Activated CD4-positive, CD25-positive, alpha-beta regulatory T cell (primary cell): ENCODE measurements at places on chromosomes 3 and 15.

DNA sequence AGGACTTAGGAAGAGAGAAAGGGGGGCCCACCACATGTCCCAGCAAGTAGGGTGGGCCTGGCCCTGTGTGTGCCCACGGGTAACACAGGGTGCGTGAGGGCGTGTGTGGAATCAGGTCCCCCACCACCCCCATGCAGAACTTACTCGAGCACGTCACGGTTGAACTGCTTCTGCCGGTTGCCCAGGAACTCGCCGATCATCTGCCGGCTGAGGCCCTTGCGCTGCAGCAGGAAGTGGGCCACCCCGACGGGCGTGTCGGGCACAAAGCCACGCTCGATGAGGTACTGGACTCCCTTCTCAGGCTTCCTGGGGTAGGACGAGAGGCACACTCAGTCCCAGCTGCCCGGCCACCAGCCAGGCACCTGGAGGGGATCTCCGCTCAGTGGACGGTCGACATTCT is 83.1 kb upstream of the RPL32 start:
- no peak for DNase-seq

- no peak for DNase-seq
Measured at GRCh38 chr3:175258763-175259162, 399.6 kb downstream of the NAALADL2 start.

- no peak for DNase-seq
Measured at GRCh38 chr15:73983211-73983727, 8.8 kb downstream of the STOML1 start.

DNA sequence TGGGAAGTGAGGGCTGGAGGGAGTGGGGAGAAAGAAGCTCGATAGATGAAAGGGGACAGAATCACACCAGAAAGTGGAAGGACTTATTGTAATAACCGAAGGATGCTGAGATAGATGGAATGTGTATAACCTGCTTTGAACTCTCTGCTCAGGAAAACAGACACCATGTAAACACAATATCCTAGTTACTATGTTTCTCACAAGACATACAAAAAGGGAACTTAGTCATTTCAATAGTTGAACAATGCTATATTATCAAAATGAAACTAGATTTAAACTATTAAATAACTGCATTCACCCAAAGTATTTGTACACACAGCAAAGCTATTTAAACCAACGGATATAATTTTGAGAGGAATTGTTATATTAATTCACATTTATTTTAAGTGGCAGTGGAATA is 108.3 kb upstream of the GADL1 start:
- no peak for DNase-seq

DNA sequence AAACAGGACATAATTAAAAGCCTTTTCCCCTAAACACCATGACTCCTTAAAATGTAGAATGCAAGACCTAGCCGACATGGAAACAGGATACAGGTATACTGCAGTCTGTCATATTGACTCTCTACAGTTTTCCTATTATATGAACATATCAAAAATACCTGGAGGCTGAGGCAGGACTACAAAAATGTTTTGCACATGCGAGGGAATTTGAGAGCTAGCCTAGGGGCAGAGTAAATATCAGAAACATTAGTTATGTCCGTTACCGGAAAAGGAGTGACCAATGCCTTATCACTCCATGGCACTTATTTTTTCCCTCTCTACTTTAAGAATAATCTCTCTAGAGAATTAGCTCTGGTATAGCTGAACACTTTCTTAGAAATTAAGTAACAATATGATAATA is 732.3 kb downstream of the TUSC7 start:
- no peak for DNase-seq

DNA sequence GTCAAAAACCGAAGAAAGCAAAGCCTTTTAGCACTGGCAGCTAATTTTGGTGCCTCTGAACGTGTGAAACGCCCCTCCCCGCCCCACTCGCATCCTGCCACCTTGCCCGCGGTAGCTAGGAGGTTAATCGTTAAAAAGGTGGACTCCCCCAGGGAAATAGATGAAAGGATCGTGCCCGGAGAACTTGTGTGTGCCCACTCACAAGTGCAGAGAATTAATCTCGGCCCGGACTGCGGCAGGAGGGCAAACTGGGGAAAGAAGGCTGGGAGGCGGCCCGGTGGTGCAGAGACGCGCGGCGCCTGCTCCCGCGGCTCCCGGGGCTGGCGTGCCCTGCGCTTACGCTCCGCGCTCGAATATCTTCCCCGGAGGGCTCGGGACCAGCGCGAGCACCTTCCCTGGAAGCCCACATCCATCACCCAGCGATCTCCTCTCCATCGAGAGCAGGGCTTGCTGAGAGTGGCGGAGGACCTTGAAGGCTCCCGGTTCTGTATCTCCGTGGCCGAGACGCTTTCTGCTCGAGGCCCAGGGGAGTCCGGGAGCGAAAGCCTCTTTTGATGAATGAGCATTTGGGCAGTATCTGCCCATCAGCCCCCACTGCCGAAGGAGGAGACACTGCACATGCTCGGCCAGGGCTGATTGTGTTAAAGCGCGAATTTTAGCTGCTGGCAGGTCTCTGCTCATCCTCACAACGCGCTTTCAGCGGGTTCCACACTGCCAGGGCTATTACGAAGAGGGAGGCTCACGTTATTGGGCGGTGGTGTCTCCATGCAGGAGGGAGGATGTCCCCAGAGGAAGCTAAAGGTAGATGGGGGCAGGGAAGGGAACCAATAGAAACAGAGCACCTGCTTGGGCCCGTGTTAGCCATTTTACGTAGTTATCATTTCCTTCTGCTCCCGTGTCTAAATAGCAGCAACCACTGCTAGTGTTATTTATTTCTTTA is 1.3 kb upstream of the SPTSSB start:
- no peak for DNase-seq

DNA sequence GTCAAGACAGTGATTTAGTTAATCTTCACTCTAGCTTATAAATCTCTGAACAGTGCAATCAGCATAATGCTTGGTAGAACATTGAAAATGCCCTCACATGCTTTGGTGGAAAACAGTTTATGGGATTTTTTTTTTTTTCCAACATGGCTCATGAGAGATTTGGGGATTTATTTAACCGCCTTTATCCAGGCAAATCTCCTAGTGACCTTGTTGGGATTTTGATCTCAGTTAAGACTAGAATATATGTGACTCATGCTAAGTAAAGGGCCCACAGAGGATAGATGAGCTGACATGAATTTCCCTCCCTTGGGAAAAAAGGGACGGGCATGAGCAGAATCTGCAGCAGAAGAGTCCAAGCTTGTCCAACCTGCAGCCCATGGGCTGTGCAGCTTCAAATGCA is 18.7 kb downstream of the LRTM1 start:
- DNase-seq = no peak

DNA sequence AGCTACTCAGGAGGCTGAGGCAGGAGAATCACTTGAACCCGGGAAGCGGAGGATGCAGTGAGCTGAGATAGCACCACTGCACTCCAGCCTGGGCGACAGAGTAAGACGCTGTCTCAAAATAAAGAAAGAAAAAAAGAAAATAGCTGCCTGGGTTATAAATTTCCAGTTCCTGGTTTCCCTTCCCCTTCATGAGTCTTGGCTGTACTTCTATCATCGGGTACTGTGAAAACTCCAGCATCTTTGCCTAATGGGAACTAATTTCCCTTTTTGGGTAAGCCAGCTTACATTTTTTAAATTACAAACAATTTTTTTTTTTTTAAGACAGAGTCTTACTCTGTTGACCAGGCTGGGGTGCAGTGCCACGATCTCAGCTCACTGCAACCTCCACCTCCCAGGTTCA is 15.0 kb downstream of the DENND4A start:
- DNase-seq = no peak

DNA sequence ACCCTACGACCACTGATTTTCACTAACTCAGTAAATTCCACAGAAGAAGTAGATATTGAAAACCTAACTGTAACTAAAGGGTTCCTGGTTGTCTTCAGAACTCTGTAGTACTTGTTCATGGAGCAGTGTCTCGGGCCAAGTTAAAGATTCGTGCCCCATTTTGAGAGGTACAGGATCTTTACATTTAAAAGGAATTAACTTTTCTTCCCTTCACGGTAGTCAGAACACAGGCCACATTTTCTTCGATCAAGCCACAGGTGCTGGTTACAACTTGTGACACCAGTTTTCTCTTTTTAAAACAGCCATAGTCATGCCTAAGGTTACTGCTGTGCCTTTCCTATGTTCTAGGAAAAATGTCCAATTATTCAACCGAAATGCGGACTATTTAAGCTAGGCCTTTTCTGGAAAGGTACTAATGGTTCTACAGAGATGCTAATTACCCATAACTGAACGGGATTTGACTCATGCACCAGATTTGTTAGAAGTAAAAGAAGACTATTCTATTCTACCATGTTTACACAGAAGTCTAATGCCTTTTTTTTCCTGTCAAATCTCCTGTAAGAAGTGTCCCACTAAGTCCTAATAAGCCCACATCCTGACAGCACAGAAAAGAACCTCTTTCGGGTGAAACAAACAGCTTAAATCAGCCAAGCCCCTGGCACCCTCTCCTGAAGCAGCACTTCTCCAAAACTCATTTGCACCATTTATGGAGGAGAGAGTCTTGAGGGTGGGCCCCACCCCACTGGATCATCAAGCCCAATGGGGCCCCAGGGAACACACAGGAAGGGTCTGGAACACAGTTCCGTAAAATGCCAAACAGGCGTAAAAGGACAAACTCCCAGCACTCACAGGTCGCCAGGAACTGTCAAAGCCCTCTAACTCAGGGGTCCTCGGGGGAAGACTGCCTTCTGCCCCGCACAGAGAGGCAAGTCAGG is 1.9 kb downstream of the LRIG1 start:
- no peak for DNase-seq

- DNase-seq = no peak
Measured at GRCh38 chr15:42120285-42120684, 25.9 kb upstream of the PLA2G4D start.

GRCh38 chr15:69120732-69121131 is 39.7 kb upstream of the GLCE start:
- no peak for DNase-seq

GRCh38 chr3:147099076-147099475 is 307.3 kb downstream of the ZIC4 start:
- DNase-seq = no peak

DNA sequence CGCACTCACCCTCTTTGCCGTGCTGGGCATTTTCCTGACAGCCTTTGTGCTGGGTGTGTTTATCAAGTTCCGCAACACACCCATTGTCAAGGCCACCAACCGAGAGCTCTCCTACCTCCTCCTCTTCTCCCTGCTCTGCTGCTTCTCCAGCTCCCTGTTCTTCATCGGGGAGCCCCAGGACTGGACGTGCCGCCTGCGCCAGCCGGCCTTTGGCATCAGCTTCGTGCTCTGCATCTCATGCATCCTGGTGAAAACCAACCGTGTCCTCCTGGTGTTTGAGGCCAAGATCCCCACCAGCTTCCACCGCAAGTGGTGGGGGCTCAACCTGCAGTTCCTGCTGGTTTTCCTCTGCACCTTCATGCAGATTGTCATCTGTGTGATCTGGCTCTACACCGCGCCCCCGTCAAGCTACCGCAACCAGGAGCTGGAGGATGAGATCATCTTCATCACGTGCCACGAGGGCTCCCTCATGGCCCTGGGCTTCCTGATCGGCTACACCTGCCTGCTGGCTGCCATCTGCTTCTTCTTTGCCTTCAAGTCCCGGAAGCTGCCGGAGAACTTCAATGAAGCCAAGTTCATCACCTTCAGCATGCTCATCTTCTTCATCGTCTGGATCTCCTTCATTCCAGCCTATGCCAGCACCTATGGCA is 41.1 kb upstream of the CSTA start:
- no peak for DNase-seq

- DNase-seq = no peak
Measured at GRCh38 chr15:30953731-30954378, 37.6 kb downstream of the MTMR10 start.

DNA sequence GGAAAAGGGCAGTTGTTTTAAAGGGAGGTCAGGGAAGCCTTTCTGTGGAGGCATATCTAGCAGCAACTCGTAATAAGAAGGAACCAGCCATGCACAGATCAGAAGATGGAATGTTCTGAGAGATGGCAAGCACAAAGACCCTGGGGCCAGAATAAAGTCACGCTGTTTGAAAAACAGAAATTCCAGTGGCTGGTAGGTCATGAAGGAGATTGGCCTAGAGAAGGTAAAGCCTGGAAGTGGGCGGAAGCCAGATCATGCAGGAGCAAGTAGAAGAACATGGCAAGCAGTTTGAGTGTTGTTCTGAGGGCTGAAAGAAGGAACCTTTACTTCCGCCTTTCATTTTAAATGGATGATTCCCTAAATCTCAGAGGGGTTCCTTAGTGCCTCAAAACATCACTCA is 208.1 kb upstream of the PPP2R3A start:
- DNase-seq = no peak

GRCh38 chr3:101677436-101678286 is 729 bp upstream of the ZBTB11 start:
- DNase-seq = no peak

GRCh38 chr3:82957079-82957478 is 1195.6 kb upstream of the GBE1 start:
- DNase-seq = no peak

DNA sequence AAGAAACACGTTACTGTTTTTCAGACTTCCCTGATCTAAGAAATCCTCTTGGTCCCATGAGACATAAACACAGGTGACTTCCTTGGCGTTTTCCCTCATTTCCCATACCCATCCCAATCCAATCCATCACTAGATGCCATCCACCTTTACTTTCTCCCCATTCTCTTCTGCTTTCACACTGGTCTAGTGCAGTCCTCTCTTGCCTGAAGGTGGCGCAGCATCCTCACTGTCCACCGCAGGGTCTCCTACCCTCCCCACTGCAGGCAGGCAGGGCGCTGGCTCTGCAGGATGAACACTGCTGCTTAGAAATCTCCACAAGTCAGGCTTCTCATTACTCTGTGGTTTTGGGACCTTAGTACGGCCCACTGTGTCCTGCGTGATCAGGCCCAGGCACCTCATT is 58.2 kb downstream of the RAB7A start:
- no peak for DNase-seq

GRCh38 chr3:113775516-113775915 is 28.7 kb downstream of the ATP6V1A start:
- DNase-seq = no peak

- no peak for DNase-seq
Measured at GRCh38 chr15:78004919-78005634, 72.4 kb downstream of the TBC1D2B start.

DNA sequence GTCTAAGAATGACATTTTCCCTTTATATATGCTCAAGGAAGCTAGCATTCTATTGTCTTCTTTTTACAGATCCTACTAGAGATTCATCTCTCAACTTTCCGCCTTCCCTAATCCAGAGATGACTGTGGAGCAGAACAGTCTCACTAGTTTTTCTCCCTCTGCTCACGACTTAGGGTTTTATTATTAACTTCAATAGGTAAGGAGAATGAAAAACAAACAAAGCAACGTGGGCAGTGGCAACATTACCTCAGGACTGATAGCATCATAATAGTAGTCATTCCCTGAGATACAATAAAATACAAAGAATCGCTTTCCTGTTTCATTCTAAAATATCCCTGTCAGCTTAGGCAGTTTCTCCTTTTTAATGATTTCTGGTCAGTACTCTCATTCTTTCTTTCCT is 154.3 kb upstream of the PLAAT1 start:
- DNase-seq = no peak

DNA sequence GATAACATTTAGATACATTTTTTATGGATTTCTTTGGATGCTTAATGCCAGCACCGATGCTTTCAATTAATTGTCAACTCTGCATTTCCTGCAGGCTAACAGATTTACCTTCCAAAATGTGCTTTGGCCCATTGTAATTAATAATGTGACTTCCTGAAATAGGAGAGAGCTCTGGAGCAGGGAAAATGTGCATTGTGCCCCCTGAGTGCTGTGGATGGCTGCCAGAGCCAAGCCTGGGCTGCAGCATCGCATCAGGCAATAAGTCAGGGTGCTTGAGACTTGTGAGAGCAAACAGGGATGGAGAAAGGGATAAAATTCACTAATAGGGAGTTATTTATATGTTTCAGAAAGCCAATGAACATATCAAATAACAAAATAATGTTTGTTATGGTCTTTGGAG is 133.8 kb downstream of the MOBP start:
- no peak for DNase-seq
